NCI-H2029 (cell line): ENCODE measurements at places on chromosomes 1 and 21.
A peak's percentile ranks its signal among the peaks of the same experiment; 100 is the strongest.

GRCh38 chr1:196723325-196724185 is 51.1 kb upstream of the CFHR3 start:
- DNase-seq: peak; percentile 50

DNA sequence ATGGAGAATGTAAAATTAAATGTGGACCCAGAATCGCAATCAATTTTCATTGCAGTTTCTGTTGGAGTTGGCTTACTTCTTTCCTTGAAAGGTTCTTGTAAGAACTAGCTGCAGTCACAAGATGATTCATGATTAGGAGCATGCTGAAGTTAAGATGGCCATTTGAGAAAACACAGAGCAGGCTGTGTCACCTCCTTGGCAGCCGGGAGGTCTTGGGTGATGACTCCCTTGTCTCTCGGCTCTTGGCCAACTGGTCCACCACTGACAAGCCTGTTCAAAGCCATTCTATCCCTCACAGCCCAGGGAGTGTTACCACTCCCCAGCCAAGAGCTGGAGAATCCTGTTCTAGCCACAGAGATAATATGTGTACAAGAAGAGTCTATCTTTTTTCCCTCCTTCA is 40.6 kb downstream of the OPTC start:
- no peak for DNase-seq

- no peak for DNase-seq
Measured at GRCh38 chr1:178301141-178301540, 195.6 kb downstream of the CLEC20A start.

GRCh38 chr1:226915672-226915995 is 24.5 kb upstream of the COQ8A start:
- DNase-seq: no peak

GRCh38 chr1:45543581-45544417 is 6.8 kb upstream of the AKR1A1 start:
- no peak for DNase-seq

DNA sequence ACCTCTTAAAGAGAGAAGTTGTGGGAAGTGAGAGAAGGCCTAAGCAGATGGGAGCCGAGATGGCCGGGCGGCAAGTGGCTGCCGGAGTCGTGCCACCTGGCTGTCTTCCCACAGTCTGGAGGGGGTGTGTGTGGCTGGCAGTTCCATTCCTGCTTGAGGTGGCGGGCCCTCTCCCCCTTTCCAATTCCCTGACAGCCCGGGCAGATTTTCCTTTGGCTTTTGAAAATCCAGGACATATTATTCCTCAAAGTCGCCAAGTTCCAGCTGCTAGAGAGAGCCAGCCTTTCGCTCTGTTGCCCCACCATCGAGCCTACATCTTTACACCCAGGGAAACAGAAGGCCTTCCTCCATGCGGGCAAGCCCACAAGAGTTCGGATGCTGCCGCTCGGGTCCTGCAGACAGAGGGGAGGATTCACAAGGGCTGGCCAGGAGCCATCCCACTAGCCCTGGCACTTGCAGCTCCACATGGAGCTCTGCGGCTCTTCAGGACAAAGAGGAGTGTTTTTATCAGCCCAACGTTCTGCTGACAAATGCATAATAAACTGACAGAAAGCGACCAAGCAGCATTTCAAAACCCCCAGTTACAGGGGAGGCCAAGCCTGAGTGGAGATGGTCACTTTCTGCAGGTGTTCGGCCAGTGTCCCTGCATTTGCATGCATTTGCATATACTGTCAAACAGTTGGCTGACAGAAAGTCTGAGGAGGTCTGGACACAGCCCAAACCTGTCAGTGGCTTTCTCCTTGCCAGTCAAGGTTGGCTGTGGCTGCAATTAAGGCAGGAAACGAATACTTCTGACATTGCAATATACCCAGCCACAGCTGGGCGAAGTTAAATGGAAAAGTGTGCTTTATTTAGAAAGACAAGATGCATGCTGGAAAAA is 45.9 kb downstream of the OLIG1 start:
- DNase-seq: no peak

GRCh38 chr1:21237446-21238088 is 52.7 kb downstream of the ECE1 start:
- no peak for DNase-seq

DNA sequence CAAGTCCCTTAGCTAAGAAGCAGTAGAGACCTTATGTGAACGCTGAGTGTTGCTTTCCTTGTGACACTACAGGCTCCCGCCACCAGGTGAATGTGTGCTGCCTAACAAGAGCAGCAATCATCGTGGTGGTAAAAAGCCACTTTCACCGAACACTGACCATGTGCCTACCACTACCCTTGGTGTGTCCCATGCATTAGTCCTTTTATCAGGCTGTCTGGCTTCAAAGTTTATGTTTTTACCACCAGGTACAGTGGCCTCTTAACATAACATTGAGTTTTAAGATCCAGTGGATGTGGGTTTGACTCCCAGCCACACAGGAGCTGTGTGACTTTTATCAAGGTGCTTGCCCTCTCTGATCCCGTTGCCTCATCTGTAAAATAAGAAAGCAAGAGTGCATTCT is 1.7 kb downstream of the C1QB start:
- DNase-seq: no peak

DNA sequence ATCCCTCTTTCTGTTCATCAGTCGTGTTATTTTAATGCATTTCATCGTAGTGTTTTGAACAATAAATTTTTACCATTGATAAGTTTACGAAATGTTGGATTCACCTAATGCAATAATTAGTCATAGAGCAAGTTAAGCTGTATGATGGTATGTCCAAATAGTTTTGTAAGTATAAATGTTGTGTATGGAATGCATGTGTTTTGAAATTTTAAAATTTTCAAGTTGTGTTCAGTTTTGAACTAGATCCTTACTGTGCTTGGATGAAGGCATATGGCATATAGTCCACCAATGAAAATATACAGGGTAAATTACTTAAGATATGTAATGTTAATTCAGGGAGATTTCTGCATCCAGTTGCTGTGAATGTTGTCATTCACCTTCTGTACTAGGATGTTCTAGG is 2.3 kb downstream of the ZMYM4 start:
- no peak for DNase-seq

DNA sequence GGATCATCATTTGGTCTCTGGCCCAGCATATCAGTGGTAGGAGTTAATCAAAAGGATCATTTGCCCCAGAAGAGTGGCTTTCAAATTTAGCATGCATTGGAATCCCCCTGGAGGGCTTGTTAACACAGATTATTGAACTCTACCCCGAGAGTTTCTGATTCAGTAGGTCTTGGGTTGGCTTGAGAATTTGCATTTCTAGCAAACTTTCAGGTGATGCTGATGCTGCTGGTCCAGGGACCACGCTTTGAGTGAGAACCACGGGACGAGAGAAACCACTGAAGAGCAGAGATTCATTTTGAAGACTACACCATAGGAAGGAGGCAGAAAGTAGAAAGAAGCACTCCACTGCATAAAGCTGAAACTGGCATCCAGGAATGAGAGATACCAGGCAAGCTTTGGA is 81.3 kb upstream of the DUSP10 start:
- no peak for DNase-seq

DNA sequence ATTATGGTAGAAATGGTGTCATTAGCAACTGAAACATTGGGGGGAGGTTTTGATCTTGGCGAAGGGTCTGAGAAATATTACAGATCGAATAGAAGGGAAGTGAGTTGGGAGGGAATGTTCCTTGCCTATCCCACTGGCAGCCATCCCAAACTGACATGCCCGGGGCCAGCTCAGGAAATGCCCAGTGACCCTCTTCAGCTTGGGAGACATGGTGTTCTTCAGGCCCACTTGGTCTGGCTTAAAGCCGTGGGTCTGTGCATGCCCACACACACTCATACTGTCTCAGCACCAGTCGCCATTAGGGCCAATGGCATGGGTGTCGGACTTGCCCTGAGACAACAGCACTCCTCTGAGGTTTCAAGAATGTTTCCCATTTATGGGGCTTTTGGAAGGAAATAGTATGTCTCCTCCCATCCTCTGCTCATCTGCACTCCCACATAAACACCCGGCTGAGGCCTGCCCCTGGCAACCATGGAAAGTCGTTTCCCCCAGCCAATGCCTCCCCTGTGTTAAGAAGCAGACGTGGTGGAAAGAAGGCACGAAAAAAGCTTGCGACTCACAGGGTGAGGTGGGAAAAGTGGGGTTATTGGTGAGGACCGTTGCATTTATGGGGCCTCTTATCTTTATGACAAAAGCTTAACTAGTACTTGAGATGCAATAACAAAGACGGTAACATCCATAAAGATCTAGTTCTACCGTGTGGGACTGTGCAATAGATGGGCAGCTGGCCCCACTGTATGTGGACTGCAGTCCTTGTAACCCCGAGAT is 2.0 kb downstream of the RNF186 start:
- no peak for DNase-seq

DNA sequence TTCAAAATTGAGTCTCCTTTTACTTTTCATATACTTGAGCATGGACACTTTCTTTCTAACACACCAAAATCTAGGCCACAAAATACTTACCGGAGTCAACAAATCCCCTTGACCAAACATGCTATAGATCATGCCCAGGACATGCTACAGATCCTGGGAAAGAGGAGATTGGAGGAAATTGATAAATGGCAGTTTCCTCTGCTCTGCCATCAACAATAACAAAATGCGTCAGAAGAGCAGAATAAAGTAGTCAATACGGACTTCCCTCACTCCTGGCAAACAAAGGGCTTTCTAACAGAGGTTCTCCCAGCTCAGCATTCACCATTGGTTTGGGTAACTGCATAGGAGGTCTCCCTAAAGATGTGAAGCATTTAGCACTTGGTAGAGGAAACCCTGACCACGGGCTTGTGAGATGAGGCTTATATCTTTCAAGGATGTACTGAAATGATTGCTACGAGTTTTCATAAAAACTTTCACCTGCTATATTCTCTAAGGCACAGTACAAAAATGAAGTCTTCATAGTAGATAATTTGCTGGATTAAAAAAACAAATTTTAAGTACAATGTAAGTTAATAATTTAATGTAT is 283.8 kb upstream of the RUNX1 start:
- DNase-seq: no peak

GRCh38 chr1:241090798-241091197 is 266.2 kb downstream of the RGS7 start:
- DNase-seq: no peak

GRCh38 chr1:112083487-112083886 is 94.0 kb upstream of the KCND3 start:
- DNase-seq: no peak

DNA sequence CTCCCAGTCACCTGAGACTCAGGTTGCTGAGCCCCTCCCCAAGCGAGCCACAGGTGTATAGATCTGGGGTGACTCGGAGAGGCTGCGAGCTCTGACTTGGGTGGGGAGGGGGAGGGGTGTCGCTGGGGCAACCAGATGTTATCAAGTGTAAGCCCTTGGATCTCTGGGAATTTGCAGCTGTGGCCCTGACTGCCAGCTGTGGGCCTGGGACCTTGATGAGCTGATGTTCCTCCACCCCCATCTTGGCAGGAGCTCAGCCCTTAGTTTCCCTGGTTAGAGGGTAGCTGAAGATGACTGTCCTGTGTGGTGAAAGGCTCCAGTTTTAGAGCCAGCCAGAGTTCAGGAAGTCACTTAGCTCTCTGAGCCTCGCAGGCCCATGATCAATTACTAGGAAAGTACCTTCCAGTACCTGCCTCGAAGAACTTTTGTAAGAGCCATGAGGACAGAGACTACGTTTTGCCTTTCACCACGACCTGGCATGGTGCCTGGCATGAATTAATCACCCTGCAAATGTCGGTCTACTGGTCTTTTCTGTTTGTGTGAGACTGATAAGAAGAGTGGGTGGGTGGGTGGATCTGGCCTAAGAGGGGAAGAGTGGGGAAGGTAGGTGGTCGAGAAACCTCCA is 55.8 kb downstream of the YARS1 start:
- no peak for DNase-seq

GRCh38 chr21:37908691-37909090 is 7.6 kb downstream of the KCNJ6 start:
- DNase-seq: no peak

- no peak for DNase-seq
Measured at GRCh38 chr1:7561331-7561921, 209.7 kb upstream of the VAMP3 start.

DNA sequence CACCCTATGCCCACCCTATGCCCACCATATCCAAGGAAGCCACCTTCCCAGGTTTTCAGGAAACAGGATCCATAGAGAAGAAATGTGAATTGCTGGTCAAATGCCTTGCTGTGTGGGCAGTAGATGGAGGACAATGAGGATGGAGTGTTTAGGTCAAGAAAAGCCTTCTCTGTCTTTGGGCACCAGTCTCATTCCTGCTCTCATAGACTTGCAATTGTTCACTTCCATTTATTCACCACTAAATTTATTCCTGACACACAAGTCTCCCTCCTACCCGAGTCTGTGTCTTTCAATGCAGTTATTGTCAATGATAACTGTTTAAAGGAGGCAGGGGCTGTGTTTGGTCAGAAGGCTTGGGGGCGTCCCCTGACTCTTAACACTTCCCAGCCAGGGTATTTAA is 48.0 kb upstream of the ITPKB start:
- no peak for DNase-seq

DNA sequence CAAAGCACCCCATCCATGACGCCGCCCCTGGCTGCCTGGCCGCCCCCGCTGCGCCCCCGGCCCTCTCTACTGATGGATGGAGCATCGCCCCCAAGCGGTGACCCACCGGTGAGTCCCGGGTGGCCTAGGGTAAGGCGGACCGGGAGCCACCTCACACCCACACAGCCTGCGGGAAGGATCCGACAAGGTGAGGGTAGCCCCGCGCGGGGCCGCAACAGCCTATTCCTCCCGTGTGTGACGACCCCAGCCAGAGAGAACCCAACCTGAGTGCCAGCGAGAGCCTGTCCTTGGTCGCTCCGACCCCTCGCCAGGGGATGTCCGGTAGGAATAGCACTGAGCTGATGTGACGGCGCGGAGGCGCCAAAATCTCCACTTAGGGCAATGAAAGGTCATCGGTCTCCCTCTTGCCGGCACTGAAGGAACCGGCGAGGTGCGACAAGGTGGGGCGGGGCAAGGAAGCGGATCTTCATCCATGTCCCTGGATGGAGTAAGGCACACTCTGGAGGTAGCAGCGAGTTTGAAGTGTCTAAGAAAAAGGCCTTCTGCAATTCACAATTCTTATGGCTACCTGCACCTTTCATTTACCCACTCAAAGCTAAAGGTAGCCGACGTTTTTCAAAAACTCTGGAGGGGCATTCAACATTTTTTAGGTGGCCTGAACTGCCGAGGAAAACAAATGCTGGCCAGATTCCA is 19.7 kb upstream of the CHIA start:
- no peak for DNase-seq

GRCh38 chr1:201964261-201964660 is 9.0 kb downstream of the TIMM17A start:
- DNase-seq: no peak

DNA sequence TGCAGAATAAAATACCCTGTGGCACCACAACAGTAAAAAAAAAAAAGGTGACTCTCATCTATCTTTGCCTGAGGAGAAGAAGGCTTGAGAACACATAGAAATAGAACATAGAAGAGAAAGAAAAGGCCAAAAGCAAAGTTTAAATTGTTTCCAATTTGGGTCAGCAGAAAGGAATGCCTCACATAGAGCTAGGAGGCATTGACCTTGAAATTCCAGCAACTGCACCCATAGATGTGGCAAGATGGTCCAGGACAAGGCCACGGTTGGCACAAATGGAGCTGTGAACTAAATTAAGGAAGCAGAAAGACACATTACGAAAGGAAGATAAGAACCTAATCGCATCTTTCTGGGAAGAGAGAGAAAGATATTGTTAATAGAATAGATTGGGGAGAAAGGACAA is 588.3 kb downstream of the LMO4 start:
- DNase-seq: no peak
